T-helper 2 cell treated with Interferon-gamma antibody and Interleukin-4, amounts not matched to agents 100 ng/mL and 5 ng/mL, for 36 hours (primary cell): ENCODE measurements at places on chromosomes 13 and 19. TPM values are rescaled to one million over a fixed set of nuclear protein-coding genes. Genes with fewer than 3 reads are reported as not detected.

PCP2 gene
- 0.82 and 2.0 TPM in 2 replicates for total RNA-seq

PODNL1 gene
- total RNA-seq = 0.30 TPM in 1 of 2 replicates, not detected in the other

SIGLEC7 gene
- not detected in 2 replicates for total RNA-seq

ZNF556 gene
- not detected in 2 replicates for total RNA-seq

HNRNPA1L2 gene
- total RNA-seq = 10.8 and 11.7 TPM in 2 replicates

FCAR gene
- total RNA-seq = not detected in 2 replicates

OR7C2 gene
- total RNA-seq = not detected in 2 replicates

SYDE1 gene
- 0.41 and 0.55 TPM in 2 replicates for total RNA-seq

ZNF846 gene
- total RNA-seq = 5.9 and 6.5 TPM in 2 replicates

CTXN1 gene
- total RNA-seq = 0.23 TPM in 1 of 2 replicates, not detected in the other

SYNE4 gene
- 2.6 and 2.7 TPM in 2 replicates for total RNA-seq

CHST8 gene
- not detected in 2 replicates for total RNA-seq
